Anterior cingulate cortex (tissue), 58 donors: ENCODE measurements at places on chromosomes 1 and 21.

- DNase-seq = no peak
Measured at GRCh38 chr1:226611301-226611700, 62.7 kb downstream of the STUM start.

DNA sequence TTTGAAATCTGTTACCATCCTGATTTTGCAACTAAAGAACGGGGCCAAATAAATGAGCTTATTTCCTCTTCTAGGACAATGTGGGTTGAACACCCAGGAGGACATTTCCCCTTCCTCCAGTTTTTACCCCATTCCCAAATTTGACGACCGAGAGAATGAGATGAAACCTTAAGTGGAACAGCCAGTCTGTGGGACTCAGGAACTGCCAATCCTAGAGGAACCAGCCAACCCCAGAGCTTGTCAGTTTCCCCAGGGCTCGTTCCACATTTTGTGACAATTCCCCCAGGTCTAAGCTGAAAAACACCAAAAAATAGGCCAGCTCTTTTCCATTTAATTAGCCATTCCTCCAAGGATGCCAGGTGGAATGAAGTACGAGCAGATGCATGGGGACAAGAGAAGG is 21.3 kb upstream of the MAPKAPK2 start:
- DNase-seq = no peak

- DNase-seq = no peak
Measured at GRCh38 chr1:192762265-192762664, 46.6 kb upstream of the RGS2 start.

DNA sequence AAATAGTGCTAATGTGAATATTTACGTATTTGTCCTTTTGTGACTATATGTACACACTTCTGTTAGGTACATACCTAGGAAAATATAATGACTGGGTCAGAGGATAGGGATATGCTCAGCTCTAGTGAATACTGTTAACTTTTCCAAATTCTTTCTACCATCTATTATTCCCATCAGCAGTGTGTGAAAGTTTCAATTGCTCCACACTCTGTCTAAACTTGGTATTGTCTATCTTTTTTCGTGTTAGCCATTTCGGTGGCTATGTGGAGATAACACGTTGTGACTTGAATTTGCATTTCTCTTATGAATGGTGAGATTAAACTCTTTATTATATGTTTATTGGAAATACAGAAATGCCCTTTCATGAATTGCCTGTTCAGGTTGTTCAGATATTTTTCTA is 22.7 kb upstream of the LELP1 start:
- DNase-seq = no peak

DNA sequence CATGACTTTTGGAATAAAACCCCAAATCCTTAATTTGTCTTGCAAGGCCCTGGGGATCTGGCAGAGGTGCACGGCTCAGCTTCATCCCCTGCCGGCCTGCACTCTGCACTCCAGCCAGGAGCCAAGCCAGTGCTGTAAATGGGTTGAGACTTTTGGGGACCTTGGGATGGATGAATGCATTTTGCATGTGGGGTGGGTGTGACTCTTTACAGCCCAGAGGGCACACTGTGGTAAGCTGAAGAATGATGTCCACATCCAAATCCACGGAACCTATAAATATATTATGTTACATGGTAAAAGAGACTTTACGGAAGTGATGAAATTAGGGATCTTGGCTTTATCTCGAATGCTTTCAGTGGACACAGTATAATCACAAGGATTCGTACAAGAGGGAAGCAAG is 177.8 kb downstream of the EDEM3 start:
- peak; percentile 7 for DNase-seq

DNA sequence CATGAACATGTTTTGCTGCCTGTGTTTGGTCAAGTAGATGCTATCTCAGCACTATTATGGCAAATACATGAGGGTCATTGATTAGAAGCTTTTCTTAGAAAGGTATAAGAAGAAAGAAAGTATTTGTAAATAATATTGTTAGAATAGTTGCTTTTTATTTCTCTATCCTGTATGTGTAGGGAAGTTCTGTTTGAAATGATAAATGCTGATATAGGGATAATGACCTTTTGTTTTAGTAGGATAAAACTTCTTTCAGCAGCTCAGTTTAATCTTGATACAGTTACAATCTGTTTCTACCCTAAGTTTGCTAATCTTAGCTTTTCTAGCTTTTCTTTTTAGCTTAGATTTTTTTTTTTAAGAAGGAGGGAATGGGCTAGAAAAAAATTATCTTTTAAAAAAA is 63.3 kb downstream of the USP25 start:
- no peak for DNase-seq

DNA sequence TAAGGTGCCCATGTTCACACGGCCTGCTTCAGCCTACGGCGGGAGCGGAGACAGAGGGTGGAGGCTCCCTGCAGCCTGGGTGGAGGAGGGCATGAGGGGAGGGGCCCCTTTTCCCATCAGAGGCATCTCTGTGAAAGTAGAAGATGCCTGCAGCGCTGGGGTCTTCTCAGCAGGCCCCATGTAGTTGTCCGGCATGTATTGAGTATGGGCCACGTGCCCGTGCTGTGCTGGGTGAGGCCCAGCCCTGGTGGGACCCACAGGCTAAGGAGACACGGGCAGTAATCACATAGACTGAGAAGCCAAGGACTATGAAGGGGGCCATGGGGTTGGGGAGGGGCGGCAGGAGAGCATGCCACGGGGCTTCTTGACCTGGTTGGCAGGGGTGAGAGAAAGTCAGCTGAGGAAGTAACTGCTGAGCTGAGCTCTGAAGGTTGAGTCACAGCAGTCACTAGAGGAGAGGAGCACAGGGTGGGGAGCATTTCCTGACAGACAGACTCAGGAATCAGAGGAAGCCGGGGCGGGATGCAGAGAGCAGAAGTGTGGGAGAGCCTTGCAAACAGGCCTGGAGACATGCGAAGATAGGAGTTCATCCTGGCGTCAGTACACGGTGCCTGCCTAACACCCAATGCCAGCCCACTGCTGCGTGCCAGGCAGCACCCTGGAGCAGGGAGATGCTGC is 21.6 kb downstream of the PSEN2 start:
- no peak for DNase-seq

- no peak for DNase-seq
Measured at GRCh38 chr1:197659171-197659570, 116.1 kb downstream of the DENND1B start.

DNA sequence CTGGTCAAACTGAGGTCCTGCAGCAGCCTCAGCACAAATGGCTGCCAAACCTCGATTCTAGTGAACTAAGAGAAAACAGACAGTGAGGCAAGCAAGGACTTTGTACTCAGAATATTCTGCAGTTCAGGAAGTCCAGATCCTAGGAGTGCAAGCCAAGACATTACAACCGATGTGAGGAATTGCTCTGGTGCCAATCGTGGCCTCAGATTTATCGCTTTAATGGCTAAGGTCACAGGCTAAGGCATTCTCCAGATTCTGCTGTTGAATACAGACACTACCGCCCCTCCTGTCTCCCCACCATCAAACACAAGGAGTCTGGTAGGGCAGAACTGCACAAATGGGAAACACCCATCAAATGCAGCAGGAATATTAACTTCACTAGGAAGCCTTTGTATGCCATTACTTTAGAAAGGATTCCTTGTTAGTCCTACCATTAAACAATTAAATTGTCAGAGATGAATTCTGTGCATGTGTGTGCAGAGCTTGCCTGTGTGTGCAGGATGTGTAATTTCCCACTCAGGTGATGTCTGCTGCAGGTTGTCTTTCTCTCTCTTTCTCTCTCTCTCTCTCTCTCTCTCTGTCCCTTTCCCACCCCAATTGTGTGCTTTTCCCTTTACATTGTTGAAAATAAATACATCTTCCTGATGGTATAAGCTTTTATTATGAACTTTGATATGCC is 9.2 kb upstream of the SERTAD4 start:
- DNase-seq = no peak

GRCh38 chr1:30982937-30983336 is 74.4 kb upstream of the SDC3 start:
- no peak for DNase-seq

GRCh38 chr1:115670476-115671175 is 28.9 kb downstream of the VANGL1 start:
- no peak for DNase-seq

GRCh38 chr1:56977910-56978309 is 12.1 kb upstream of the C8B start:
- DNase-seq = no peak

DNA sequence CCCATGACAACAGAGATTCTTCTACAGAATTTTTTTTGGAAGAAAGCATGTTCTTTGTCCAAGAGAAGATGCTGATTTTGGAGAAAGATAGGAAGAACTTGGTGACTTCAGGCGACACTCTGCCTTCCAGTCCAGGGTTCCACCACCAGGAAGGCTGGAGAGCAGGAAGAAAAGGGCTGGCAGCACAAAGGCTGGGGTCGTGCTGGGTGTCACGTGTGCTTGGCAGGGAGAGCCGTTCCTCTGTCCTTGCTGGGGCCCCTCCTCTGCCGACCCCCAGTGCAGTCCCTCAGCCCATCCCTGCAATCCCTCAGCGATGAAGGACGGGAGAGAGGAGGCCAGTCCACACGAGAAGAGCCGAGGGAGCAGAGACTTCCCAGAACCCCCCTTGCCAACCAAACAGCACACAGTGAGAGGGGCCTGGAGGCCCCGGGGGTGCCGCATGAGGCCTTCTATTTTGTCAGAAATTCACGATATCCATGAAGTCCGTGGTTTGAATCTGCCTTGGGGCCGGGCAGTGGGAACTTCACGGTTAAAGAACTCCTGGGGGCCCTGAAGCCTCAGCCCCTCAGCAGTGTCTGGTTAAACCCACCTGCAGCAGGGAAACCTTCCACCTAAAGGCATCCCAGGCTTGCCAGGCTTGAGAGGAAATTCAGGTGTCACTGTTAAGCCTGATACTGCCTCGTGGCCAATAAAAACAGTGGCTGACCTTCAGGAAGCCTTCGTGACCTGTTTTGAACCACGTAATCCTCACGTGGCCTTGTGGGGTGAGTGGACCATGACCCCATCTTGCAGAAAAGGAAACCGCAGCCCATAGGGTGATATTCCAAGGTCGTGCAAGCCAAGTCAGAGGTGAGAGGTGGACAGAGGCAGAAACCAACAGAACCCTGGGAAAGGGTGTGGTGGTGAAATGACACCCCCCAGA is 3.4 kb downstream of the KRTAP10-12 start:
- DNase-seq = no peak

GRCh38 chr1:58888833-58889232 is 105.0 kb upstream of the JUN start:
- no peak for DNase-seq

GRCh38 chr1:111961016-111961415 is 28.5 kb downstream of the KCND3 start:
- peak; percentile 14 for DNase-seq

DNA sequence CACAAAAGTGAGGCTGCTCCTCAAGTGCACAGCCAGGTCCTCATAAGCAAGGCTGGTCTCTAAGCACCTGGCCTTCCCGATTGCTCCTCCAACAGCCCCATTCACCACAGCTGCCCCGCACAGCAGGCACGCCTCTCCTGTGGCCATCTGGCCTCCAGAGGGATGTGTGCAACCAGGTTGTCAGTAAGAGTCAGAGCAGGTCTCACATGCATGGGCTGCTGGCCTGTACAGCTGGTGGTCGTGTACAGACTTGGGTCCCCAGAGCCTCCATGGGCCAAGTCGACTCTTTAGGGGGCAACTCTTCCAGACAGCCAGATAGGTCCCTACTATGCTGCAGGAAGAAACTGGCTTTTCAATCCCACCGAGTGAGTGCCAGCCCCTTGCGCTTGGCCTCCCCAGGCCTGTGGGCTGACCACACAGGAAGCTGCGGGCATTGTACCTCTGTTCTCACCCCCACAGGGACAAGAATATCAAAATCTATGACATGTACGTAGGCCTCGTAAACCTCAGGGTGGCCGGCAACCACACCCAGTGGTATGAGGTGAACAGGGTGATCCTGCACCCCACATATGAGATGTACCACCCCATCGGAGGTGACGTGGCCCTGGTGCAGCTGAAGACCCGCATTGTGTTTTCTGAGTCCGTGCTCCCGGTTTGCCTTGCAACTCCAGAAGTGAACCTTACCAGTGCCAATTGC is 1.4 kb downstream of the PRSS38 start:
- no peak for DNase-seq

DNA sequence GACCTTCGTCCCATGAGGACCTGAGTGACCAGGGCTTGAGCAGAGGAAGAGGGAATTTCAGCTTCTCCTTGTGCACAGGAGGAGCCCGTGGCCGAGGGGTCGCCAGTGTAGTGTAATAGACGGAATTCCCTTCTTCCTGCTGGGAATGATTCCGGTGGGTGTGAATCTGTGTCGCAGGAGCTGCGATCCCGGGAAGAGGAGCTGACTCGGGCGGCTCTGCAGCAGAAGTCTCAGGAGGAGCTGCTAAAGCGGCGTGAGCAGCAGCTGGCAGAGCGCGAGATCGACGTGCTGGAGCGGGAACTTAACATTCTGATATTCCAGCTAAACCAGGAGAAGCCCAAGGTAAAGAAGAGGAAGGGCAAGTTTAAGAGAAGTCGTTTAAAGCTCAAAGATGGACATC is 34.4 kb downstream of the MAP3K21 start:
- DNase-seq = no peak

DNA sequence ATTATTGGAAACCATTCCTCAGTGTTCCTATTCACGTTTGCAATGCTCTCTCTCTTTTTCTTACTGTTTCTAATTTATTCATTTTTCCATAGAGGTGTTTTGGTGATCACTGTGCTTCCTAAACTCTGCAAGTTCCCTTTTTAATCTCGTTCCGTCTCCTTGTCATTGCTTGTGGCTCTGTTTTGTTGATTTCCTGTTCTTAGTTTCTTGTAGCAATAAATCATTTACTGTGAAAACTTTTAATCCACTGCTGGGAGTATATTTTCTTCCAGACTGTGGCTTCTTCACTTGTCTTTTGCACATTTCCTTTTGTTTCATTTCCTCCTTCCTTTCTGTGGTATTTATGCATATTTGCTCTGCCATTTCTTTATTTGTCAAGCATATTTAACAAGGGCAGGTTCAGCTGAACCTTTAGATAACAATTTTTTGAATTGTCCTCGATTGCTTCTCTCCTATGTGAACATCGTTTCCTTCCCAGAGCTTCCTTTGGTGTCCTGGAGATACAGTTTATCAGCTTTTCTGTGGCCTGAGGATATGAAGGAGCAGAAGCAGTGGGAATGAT is 3.6 kb downstream of the B3GALT5 start:
- DNase-seq = no peak

- no peak for DNase-seq
Measured at GRCh38 chr1:33119050-33119449, 38.1 kb downstream of the AZIN2 start.

- DNase-seq = no peak
Measured at GRCh38 chr1:245691897-245692296, 537.1 kb downstream of the KIF26B start.

GRCh38 chr1:66285618-66286270 is 248.2 kb upstream of the SGIP1 start:
- no peak for DNase-seq

GRCh38 chr21:28742527-28742926 is 250.2 kb downstream of the LTN1 start:
- DNase-seq = no peak

DNA sequence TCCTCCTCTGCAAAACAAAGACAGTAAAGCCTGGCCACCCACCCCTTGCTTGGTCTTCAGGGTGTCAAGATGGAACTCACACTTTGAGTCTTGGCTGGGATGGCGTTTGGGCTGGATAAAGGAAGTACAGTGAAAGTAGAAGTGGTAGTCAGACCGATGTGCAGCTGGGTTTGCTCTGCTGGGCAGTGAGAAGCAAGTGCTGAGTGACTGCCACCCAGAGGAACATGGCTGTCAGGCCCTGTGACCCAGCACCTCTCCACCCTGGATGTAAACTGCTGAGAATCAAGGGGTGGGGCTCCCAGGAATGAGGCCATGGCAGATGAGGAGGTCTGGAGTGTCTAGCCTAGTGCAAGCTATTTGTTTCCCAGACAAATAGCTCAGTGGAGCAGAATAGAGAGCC is 51.2 kb downstream of the POFUT2 start:
- no peak for DNase-seq
